ENCODE measurements at places on chromosomes 4 and X.

GRCh38 chrX:105567082-105567481, 255.3 kb upstream of the NRK start:
- no peak for DNase-seq

DNA sequence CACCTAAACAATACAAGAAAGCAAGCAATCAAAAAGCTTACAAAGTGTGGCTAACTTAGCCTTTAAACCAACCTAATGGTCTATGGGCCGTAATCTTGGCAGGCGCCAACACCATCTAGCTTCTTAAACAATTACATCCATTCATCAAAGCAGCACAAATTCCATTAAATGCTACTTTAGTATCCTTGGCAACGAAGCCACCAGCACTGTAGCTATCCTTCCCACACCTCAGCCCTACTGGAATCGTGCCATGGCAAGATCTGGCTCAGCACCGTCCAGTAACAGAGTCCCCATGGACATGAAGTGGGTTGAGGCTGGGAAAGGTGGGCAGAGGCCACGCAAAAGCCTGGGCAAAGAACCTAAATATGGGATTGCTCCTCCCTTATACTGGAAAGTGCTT, 91.6 kb upstream of the MAP3K15 start:
- no peak for DNase-seq

GRCh38 chr4:92236877-92237276, 66.9 kb upstream of the GRID2 start:
- DNase-seq = no peak

DNA sequence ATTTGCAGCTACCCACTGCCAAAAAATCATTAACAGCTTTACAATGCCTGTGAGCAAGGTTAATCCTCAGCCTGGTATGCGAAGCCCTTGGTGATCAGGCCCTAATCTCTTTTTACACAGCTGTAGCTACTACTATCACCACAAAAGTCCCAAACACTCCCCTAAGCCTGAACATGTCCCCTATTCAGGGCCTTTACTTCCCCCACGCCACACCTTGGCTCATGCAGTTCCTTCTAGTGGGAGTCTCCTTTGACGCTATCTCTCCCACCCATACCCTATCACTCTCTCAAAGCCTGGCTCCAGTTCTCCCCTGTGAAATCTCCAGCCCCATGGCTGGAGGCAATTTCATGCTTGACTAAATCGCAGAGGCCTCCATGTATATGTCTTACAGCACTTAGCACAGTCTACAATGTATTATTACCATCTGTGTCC, 90.6 kb upstream of the CBR4 start:
- no peak for DNase-seq

GRCh38 chrX:39595977-39596376, 501.8 kb downstream of the BCOR start:
- no peak for DNase-seq

DNA sequence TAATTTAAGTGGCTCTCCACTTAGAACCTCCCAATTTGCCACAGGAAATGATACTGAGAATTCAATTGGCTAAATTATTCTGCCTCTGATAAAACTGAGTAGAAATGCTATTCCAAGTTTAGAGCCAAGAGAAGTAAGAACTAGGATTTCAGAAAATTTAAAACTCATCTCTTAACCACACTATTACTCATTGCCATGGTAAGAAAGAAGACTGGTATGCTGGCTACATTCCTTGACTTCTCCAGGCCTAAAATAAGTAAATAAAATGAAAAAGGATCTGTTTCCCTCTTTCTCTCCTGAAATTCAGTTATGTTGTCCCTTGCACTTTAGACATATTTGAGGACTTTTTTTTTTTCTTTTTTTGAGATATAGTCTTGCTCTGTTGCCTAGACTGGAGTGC, 23.3 kb downstream of the ZNF280C start:
- peak; percentile 82 for DNase-seq

- DNase-seq = peak; percentile 12
Measured at GRCh38 chrX:34734383-34734782, 77.3 kb upstream of the TMEM47 start.
